ENCODE measurements at places on chromosomes 7 and 10.

DNA sequence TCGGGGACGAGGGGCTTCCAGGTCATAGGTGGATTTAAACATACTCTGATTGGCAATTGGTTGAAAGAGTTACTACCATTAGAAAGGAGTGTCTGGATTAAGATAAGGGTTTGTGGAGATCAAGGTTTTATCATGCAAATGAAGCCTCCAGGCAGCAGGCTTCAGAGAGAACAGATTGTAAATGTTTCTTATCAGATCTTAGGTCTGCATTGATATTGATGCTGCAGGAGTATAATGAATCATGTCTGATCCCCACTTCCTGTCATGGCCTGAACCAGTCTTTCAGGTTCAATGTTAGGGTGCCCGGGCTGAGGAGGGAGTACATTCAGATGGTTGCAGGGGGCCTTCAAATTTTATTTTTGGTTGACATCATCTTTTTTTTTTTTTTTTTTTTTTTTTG is 51.4 kb downstream of the SH3PXD2A start:
- no peak for DNase-seq

DNA sequence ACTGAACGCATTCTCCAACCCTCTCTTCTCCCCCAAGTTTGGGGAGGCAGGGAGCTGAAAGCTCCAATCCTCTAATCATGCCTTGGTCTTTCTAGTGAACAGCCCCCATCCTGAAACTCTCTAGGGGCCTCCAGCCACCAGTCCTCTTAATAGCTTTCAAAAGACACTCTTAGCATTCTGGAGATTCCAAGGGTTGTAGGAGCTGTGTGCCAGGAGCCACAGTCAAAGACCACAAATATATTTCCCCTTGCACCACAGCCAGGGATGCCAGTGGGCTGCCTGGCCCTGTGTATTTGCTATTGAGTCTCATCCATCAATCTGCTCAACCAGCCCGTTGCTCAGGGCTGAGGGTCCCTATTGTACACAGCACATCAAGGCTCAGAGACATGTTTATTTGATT is 18.5 kb upstream of the MLXIPL start:
- DNase-seq = no peak

DNA sequence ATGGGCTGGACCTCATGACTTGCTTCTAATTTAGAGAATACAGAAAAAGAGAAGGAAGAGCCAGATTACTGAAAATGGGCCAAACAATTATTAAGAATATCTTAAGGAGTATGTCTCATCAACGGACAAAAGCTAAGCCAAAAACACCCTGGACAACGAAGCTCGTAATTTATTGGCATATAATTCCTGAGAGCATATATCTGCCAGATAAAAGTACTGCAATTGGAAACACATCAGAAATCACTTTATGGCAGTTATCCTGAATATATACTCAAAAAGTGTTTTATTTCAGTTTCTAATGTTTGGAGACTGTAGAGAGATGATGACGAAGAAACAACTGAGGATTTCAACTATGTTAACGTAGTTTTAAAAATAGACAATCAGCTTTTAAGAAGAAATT is 211.8 kb downstream of the CSTF2T start:
- no peak for DNase-seq

DNA sequence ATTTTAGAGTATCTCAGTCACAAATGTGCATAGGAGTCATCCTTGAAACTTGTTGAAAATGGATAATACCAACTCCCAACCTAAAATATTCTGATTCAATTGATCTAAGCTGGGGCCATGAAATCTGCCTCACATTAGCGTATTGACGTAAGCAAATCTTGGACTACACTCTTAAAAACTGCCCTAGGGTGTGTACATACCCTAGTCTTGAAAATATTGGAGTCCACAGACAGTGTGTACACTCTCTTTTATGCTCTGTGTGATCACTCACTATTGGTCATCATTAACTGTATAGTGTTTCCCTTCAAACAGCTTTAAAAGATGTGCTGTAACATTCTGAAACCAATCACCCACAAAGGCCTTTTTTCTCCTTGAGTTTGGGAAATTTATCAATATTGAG is 102.9 kb upstream of the FERD3L start:
- no peak for DNase-seq

- DNase-seq = no peak
Observed at GRCh38 chr10:129949891-129950291, 14.2 kb downstream of the EBF3 start.

DNA sequence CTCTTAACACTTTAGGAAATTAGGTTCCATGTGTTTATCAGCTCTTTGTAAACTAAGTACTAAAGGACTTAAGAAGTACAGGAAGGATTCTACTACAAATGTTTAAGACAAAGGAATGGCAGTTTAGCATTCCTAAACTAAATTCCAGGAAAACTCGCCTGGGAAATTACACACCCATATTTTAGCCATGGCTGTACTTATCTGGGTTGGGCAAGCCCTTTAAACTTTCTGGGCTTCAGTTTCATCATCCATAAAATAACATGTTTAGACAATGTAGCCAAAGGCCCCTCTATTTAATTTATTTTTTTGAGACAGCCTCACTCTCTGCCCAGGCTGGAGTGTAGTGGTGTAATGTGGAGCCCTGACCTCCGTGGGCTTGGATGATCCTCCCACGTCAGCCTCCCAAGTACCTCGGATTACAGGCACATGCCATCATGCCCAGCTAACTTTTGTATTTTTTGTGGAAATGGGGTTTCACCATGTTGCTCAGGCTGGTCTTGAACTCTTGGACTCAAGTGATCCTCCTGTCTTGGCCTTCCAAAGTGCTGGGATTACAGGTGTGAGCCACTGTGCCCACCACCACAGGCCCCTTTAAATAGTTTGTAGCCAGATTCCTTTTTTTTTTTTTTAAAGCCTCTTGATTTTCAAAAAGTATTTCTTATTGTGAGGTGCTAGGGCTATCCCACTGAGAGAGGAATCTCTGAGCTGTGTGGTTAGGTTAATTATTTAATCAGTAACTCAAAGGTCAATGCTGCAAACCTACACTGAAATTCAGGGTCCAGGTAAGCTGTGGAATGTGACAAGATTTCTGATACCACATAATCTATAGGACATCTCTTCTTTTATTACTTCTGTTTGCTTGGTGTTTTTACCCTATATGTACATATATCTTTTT is 32.1 kb downstream of the TMEM60 start:
- no peak for DNase-seq

DNA sequence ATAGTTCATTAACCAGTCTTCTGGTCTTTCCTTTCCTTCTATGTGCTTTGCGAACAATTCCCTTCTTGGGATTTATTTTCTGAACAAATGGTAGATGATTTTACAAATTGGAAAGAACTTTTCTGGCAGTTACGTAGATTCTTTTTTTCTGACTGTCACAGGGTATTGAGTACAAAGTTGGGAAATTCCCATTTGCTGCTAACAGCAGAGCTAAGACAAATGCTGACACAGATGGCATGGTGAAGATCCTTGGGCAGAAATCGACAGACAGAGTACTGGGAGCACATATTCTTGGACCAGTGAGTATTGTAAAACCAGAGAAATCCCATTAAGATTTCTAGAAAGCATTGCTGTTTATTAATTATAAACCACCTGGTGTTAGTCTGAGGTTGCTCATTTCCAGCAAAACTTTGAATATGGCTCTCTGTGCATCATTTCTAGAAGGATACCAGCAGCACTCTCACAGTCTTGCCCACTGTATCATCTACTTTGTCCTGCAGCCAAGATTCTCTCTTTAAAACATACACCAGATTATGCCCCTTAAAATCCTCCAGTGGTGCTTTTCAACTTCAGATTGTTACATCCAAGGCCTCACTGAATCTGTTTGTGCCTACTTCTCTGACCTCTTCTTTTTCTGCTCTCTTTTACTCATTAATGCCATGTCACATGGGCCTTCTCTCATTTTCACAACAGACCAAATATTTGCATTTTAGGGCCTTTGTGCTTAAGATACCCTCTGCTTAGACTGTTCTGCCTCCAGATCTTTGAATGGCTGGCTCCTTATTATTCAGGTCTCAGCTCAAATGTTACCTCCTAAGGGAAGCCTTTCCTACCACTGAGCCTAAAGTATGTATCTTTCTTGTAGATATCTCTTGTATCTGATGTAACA is 27.0 kb downstream of the DLD start:
- DNase-seq = no peak

DNA sequence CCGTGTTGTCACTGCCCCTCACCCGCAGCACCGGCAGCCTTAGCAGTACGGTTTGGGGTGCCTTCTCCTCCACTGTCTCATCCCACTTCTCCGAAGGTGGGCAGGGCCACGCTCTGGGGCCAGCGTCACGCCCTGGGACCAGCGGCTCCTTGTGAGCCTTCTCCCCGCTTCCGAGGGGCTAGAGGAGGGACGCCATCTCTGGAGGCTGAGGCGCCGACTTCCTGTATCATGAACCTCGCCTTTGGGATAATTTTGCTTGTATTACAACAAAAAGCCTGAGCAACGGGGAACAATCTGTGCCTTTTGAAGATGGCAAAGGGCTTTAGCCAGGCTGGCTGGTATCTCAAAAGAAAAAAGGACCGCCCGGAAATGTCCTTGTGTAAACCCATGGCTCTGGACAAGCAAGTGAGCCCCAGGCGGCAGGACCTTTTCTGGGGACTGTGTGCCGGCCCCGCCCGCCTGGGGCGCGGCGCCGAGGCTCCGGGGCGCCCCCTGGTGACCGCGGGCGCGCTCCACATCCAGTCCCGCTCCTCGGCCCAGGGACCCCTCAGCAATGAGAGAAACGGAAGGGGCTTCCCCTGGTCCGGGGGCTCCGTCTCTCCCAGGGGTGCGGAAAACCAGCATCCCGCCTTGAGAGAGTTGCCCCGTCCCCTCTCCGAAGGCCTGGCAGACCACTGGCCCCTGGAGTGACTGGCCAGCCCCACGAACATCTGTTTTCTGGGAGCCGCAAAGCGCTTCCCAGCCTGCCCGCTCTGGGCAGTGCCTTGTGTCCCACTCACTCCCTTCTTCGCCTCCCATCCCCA is 3.8 kb downstream of the DEPP1 start:
- DNase-seq = peak; percentile 45

- no peak for DNase-seq
Observed at GRCh38 chr7:102284399-102284798, 2.3 kb upstream of the SH2B2 start.

GRCh38 chr10:25934621-25935139 is 651 bp downstream of the MYO3A start:
- no peak for DNase-seq

DNA sequence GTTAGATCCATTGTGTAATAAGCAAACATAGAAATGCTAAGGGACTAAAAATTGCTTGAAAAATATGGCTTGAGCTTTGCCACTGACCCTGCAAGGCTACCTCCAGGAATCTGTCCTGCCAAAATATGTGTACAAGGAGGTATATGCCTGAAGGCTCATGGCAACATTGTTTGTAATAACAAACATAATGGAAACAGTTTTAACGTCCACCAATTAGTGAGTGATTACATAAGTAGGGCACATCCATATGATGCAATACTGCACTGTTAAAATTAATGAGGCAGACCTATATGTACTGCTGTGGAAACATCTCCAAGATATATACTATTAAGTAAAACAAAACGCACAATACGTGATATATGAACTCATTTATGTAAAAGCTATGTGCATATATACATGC is 13.1 kb upstream of the GOT1 start:
- DNase-seq = no peak

GRCh38 chr7:79504607-79505389 is 51.3 kb upstream of the MAGI2 start:
- DNase-seq = no peak

GRCh38 chr10:4176500-4177281 is 391.7 kb upstream of the KLF6 start:
- no peak for DNase-seq

GRCh38 chr10:43749145-43749576 is 100.5 kb upstream of the ZNF32 start:
- DNase-seq = no peak

GRCh38 chr7:50848203-50848602 is 65.5 kb upstream of the GRB10 start:
- no peak for DNase-seq

DNA sequence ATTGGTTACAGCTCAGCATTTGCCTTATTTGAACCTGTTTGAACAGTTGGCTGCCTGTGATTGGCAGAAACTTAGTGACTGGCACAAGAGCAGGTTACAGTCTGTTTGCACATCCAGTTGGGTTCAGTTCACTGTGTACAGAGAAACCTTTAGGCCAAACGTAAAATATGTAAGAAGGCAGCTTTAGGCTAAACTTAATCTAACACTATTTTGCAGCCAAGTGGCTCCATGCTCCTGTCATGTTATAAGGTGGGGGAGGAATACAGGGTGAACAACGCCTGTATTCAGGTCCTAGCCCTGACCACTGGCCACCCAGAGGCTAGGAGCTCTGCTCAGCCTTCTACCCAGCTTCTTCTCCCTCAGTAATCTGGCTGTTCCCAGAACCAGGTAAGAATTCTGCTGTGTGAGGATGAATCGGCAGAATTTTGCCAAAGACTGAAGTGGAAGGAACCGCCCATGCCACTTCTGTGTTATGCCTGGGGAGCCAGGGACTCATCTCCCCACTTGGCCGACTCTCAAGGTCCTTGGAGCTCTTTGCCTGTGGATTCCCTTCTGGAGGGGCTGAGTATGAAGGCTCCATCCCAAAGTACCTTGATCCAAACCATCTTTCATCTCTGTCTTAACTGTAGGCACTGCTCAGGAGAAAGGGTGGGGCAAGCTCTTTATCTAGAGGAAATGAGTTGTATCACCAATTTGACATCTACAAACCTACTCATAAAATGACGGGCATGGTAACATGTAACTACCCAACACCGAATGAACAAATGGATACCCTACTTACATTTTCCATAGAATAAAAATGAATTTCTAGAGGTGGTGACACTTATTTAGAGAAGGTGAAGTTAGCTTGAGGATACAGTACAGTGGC is 164.4 kb upstream of the NAMPT start:
- DNase-seq = no peak

DNA sequence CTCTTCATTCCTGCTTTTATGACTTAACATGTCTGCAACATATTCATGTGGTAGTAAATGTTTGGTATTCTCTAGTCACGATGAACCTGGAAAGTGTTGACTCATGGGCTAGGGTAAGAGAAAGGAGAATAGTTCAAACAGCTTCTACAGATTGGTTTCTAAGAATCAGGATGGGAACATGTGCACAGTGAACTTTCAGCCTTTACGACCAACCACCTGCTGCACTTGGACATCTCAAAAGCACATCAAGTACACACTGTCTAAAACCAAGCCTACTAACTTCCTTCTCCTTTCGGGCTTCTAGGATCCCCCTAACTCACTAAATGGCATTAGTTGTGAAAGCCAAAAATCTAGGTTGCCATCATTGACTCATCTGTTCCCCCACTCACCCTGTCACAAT is 85.5 kb downstream of the CUL2 start:
- DNase-seq = no peak
